ENCODE measurements at places on chromosomes 5 and 9.

- no peak for DNase-seq
These were observed 448 bp upstream of the ZNF782 start for GRCh38 chr9:96854651-96855273.

GRCh38 chr9:93248386-93249040 lies 64.6 kb downstream of the WNK2 start:
- no peak for DNase-seq

GRCh38 chr5:32805971-32806638 lies 95.0 kb downstream of the NPR3 start:
- peak; percentile 72 for DNase-seq

DNA sequence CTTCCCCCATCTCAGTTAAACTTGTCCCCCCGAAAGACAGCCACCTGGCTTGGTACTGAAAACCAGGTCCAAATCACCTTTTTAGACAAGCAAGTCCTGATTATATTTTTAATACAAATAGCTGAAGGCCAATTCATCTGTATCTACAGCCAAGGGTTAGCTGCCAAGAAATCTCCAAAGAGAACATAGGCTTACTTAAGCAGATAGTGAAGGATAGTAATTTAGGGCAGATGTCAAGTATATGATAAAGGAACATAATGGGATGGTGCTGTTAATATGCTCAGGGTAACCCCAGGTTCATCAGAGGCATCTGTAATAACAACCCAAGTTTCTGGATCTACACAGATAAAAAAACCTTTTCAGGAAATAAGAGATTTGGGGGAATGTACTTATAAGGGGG lies 133.0 kb downstream of the EBF1 start:
- no peak for DNase-seq

DNA sequence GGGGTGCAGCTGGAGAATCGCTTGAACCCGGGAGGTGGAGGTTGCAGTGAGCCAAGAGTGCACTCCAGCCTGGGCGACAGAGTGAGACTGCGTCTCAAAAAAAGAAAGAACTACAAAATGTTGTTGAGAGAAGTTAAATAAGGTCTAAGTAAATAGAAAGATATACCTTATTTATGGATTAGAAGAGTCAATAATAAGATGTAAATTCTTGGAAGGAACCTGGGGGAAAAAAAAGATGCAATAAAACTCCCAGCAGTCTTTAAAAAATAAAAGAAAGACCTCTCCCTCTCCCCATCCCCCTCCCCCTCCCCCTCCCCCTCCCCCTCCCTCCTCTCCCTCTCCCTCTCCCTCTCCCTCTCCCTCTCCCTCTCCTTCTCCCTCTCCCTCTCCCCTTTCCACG lies 15.5 kb upstream of the FAF2 start:
- no peak for DNase-seq

DNA sequence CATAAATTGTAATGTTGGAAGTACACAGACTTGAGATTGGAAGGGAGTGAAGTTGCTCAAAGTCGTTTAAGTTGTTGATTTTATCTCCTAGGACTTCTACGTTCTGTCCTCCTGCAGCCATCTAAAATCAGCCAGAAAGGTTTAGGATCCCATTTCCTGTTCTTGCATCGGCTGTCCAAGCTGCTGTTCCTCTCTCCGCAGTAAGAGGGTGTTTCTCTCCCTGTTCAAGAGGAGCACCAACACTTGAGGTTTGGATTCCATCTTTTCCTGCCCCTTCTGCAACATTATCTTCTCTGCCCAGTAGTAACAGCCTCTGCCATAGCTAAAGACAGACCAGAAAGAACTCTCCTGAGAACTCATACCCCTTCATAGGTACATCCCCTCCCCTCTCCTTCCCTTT lies 373.4 kb downstream of the GADD45G start:
- no peak for DNase-seq

Measured in brain pericyte (primary cell).